NCI-H2107 (cell line): ENCODE measurements at places on chromosomes 1 and 21.
A peak's percentile ranks its signal among the peaks of the same experiment; 100 is the strongest.

DNA sequence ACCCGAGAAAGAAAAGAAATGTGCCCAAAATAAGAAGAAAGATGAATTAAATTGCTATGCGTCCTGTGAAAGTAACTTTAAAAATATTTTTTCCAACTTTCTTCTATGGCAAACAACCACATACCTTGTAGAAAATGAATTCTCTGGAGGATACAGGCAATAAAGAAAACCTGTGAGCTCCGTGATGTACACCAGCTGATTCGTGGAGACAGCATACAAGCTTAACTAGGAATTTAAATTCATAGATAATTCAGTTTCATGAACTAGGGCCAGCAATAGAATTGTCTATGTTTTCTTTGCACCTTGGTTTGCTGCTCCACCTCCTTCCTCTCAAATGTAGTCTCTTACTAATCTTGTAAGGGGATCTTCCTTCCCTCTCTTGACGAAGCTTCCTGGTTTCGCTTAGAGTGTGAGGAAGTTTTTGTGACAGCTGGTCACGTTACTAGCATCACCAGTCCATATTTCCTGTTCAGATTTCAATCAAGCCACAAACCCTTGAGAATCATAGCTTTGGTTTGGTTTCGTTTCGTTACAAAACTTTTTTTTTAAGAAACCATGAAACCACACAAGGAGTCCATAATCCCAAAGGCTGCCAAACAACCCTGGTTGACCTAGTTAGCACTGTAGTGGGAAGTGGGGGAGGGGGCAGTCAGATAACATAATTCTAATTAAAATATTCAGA lies 35.8 kb downstream of the GREM2 start:
- DNase-seq, result no peak

DNA sequence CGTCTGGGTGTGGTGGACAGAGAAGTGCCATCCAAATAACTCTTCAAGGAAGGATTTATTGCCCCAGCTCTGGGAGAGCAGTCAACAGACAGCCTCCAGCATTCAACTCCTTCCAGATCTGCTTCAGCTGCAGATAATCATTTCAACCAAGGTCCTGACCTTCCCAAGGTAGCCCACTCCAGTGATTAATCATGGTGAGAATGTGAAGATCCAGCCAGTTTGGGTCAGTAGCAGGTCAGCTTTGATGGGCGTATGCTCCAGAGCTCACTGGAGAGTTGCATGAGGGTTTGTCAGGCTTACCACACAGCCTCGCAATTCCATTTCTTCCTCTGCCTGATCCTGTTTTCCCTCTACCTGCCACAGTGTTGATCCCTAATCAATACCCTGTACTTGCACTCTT lies 214.5 kb upstream of the ZRANB2 start:
- no peak for DNase-seq

GRCh38 chr1:227764019-227764391 lies 28.8 kb downstream of the SNAP47 start:
- DNase-seq, result no peak

DNA sequence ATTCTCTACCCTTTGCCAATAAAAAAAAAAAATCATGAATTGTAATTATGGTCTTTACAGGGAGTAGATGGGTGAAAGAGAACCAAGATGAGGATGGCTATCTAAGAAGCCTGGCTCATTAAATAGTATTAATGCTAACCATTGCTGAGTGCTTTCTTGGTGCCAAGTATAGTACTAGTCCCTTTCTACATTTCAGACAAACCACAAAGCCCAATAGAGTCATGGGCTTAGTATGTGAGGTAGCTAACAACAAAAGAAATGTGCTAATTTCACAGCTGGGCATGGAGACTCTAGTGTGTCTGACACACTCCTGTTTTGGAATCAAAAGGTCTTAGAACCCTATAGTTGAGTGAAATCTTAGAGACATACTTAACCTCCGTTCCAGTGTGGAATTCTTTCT lies 84.5 kb upstream of the ESRRG start:
- no peak for DNase-seq

GRCh38 chr21:44949779-44950198 lies 10.0 kb downstream of the SLX9 start:
- DNase-seq, result peak; percentile 7

DNA sequence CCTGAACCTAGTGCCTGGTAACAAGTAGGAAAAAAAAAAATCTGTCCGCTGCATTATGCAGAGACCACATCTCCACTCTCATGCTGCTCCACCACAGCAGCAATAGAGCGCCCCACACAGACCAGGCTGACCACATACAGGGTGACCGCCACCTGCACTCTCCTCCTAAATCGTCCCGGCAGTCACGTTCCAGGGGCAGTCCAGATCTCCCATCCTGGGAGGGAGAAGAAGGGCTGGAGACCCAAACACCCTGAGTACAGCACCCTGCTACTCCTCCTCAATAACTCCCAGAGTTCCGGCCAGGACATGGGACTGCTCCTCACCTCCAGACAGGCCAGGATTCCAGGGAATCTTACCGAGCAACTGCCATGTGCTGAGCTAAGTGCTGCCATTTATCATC lies 15.3 kb downstream of the URB1 start:
- no peak for DNase-seq

GRCh38 chr1:1100296-1100695 lies 15.6 kb downstream of the C1orf159 start:
- DNase-seq, result no peak

- no peak for DNase-seq
Observed at GRCh38 chr1:159228554-159228953, 23.9 kb downstream of the ACKR1 start.

DNA sequence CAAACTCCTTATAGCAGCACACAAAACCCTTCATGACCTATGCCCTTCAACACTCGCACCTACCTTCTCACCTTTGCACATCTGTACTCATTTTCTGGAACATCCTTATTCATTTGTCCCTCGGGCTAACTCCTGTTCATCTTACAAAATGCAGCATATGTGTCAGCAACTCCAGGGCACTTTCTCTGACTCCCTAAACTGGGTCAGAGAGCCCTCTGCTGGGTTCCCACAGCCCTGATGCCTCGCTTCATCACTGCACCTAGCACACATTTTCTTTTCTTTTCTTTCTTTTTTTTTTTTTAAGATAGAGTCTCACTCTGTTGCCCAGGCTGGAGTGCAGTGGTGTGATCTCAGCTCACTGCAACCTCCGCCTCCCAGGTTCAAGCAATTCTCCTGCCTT lies 54.0 kb downstream of the RAB3B start:
- DNase-seq, result no peak

GRCh38 chr1:9714257-9714718 lies 62.8 kb downstream of the PIK3CD start:
- DNase-seq, result no peak

DNA sequence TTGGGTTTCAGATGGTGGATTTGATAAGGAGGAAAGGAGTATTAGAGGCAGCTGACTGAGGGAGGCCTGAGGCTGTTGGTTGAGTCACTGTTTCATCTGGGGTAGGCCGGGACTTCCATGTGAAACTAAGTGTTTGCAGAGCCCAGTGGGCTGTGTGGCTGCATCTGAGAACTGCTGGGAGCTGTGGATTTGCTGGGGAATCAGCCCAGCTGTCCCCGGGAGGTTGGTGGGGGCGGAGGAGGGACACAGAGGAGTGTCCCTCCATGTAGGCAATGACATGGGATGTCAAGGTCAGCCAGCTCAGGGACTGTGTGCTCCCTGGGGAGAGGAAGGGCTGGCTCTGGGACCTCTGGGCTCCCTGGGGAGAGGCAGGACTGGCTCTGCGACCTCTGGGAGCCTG lies 36.4 kb downstream of the SLC2A7 start:
- DNase-seq, result no peak

- no peak for DNase-seq
Observed at GRCh38 chr1:29321176-29321575, 84.9 kb downstream of the PTPRU start.

- no peak for DNase-seq
Observed at GRCh38 chr1:156489935-156490293, 10.7 kb downstream of the MEF2D start.

- DNase-seq, result no peak
Observed at GRCh38 chr21:31929548-31929947, 56.7 kb downstream of the HUNK start.

DNA sequence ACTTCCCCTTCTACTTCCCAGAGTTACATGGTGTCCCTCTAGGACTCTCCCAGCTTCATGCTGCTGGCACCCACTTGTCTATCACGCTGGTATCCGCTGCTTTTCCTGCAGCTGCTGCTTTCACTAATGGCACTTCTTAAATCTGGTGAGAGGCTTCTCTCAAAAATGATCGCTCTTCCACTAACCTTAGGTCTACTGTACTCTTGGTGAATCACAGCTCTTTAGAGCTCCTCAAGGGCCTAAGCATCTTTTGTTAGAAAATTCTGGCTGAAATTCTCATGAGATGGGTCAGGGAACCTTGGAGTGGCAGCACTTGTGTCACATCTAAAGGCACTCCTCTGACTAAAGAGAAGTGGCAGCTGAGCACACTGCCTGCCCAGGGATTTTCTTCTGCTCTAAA lies 32.1 kb downstream of the ZMYND12 start:
- DNase-seq, result peak; percentile 71

GRCh38 chr1:115978292-115978941 lies 2.1 kb downstream of the SLC22A15 start:
- no peak for DNase-seq

DNA sequence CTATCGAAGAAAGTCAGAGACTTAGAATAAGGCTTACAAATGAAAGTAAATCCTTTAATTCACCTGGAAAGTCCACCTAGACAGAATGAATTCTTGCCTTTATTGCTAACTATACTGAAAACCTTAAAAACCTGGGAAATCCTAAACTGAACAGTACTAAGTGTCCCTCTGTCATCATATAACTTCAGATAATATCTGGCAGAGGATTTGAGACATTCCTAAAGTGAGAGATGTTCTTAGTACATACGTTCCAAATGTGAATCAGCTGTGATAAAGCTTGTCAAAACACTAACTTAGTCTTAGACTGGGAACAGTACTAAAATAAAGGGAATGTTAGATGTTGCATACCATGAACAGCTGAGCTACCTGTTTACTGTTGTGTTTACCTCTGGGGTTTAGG lies 121.7 kb downstream of the TNFSF18 start:
- no peak for DNase-seq

GRCh38 chr21:37210130-37210529 lies 57.0 kb downstream of the VPS26C start:
- no peak for DNase-seq

GRCh38 chr21:41196993-41197392 lies 29.0 kb downstream of the BACE2 start:
- DNase-seq, result no peak

DNA sequence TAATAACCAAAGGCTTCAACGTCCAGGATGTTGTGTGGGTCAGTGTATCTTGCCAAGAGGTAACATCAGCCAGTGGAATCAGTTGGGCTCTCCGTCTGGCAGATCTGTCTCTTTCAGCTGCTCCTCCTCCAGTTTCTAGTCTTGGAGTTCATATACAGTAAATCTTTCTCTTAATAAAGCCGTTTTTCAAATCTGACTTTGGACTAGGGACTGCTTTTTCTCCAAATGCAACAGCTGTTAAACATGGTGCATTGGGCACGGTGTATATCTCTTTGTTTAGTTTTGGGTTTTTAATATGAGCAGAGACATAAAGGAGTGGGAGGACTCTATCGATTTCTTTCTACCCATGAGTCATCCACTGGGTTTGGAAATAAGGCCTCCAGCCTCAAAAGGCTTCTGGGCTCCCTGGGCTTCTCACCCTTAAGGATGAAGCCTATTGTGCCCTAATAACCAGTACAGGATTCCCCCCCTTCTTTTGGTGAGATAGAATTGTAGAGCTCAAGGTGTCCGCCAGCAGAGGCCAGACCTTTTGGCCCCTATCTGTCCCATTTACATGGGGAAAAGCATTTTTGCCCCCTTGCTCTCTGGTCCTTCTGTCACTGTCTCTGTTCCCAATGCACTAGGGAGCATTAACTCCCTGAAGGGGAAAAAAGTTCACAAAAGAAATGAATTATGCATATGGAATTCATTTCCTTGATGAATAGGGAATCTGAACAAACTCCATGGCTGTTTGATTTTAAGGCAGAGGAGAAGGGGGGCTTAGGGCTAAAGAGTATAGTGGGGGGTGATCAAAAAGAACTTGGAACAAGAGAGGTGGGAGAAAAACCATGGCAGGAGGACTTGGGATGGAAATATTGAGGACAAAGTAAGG lies 86.0 kb downstream of the PBX1 start:
- DNase-seq, result peak; percentile 22

DNA sequence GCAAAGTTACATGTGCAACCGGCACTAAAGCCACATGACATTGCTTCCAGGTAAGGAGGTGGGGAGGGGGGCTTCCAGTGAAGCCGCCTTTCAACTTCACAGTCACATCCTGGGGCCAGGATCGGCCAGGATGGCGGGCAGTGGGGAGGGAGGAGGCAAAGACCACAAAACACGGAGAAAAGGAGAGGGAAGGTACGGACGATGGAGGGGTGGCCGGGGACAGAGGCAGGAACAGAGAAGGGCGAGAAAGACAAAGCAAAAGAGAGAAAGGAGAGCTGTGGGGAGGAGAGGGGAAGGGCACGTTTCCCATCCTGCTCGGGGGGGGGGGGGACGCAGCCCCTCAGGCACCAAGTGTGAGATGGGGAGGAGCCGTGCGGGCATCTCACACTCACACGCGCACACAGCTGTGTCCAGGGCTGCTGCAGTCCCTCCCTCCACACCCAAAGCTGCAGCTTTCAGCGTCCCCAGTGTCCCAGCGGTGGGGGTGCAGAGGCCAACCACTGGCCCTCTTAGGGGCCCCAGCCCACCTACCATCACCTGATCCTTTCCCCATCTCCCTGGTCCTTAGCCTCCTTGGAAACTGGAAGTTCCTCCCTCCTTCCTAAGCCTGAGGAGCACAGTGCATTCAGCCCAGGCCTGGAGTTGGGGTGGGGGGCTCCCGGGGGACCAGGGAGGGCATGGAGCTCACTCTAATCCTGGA lies 2.4 kb downstream of the SH2D5 start:
- no peak for DNase-seq

DNA sequence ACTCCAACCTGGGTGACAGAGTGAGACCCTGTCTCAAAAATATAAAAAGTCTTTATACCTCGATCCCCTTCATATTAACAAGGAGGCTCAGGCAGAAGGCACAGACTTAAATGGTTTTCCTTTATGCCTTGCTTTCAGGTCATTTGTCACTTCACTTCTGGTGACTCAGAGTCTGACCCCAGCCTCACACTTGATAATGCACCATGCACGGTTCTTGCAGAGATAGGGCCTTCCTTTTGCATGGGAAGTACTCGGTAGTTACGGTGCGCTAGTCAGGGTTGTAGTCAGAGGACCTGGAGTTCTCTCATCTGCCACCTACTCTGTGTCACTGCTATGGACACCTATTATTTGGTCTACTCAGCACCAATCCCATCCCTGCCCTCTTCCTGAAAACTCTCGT lies 43.6 kb upstream of the BMP8B start:
- no peak for DNase-seq

- DNase-seq, result no peak
Observed at GRCh38 chr1:231628207-231628876, 1.8 kb downstream of the DISC1 start.

GRCh38 chr1:223776075-223776814 lies 63.9 kb downstream of the CAPN2 start:
- no peak for DNase-seq

DNA sequence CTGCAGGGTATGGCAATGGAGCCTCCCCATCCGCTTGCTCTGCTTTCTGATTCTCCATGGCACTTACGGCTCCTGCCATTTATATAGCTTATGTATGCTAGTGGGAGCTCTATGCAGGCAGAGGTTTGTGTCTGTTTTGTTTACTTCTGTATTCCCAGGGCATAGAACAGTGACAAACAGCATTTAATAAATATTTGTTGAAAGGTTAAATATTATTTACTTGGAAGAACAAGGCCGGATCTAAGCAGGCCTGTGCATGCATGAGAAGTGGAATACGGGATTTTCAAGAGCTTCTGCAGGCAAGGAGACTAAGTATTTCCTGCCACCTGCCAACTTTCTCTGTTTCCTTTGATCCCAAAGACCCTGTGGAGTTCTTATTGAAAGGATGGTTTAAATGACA lies 90.7 kb downstream of the XCL2 start:
- no peak for DNase-seq
